ENCODE measurements at places on chromosomes 13 and 19.
A peak's percentile ranks its signal among the peaks of the same experiment; 100 is the strongest.

DNA sequence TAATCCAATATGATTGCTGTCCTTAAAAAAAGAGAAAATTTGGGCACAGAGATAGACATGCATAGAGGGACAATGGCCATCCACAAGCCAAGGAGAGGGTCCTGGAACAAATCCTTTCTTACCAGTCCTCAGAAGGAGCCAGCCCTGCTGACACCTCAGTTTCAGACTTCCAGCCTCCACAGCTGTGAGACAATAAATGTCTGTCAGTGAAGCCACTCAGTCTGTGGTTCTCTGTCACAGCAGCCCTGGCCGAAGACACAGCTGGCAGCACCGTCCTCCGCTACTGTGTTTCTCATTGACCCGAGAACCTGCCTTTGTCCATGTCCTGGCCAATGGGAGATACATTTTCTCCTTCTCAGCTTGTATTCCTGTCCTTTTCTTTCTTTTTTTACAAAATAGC lies 207.9 kb downstream of the TM9SF2 start:
- no peak for DNase-seq

DNA sequence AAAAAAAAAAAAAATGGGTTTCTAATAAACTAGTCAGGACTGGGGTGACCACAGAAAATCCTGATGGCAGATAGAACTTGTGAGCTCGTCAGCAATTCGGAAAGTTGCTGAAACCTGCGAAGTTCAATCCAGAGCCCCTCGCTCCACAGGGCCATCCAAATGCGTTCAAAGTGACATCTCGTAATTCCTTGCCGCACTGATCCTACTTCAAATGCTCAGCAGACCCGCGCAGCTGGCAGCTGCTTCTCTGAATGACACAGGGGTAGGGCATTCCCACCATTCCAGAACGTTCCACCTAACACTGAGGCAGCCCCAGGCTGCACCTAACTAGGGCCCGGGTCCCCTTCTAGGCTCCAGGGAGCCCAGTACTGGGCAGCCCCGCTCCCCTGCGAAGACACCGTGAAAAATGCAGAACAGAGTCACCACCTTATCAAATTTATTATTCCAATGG lies 4.8 kb upstream of the DAPK3 start:
- DNase-seq, result no peak

GRCh38 chr13:109275852-109276251 lies 510.5 kb downstream of the IRS2 start:
- DNase-seq, result no peak

DNA sequence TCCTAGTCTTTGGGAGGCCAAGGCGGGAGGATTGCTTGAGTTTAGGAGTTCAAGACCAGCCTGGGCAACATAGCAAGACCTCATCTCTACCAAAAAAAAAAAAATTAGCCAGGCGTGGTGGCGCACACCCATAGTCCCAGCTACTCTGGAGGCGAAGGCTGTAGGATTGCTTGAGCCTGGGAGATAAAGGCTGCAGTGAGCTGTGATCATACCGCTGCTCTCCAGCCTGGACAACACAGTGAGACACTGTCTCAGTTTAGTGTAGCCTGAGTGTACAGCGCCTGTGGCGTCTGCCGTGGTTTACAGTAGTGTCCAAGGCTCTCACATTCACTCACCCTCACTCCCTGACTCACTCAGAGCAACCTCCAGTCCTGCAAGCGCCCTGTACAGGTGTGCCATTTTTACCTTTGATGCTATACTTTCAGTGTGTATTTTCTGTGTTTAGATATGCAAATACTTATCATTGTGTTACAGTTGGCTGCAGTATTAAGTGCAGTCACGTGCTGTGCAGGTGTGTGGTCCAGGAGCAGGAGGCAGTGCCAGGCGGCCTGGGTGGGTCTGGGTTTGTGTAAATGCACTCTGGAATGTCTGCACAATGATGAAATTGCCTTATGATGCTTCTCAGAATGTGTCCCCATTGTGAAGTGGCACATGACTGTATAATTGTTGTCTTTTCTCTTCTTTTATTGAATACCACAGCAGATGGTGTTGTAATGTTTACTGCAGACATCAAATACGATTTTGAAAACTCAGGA lies 36.1 kb upstream of the DCUN1D2 start:
- no peak for DNase-seq

DNA sequence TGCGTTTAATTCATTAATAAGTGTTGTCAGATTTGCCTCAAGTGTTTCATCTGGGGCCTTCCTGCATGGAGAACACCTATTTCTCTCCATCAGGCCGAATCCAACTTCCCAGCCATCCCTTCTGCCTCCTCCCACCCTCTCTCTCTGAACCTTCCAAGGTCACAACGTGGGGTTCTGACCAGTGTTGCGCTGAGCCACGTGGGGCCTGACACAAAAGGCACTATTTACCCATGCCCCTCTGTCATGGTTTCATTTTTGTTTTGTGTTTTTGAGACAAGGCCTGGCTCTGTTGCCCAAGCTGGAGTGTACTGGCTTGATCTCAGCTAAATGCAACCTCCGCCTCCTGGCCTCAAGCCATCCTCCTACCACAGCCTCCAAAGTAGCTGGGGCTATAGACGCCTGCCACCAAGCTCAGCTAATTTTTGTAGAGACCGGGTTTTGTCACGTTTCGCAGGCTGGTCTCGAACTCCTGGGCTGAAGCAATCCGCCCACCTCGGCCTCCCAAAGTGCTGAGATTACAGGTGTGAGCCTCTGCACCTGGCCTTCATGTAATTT lies 8.6 kb upstream of the IRGC start:
- DNase-seq, result no peak

GRCh38 chr13:113058988-113059850 lies 46.4 kb upstream of the F7 start:
- DNase-seq, result no peak

GRCh38 chr13:50611117-50611781 lies 232.2 kb downstream of the DLEU7 start:
- DNase-seq, result no peak

DNA sequence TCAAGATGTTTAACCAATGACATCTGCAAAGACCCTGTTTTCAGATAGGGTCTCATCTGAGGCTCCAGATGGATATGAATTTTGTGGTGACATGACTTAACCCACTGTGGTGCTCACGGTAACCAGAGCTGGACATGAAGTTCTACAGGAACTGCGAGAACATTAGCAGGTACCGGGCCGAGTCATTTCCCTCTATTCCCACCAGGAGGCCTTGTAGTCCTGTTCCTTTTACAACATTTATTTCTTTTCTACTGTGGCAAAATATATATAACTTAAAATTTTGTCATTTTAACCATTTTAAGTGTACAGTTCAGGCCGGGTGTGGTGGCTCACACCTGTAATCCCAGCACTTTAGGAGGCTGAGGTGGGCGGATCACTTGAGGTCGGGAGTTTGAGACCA lies 7.6 kb upstream of the TSPAN16 start:
- DNase-seq, result no peak

DNA sequence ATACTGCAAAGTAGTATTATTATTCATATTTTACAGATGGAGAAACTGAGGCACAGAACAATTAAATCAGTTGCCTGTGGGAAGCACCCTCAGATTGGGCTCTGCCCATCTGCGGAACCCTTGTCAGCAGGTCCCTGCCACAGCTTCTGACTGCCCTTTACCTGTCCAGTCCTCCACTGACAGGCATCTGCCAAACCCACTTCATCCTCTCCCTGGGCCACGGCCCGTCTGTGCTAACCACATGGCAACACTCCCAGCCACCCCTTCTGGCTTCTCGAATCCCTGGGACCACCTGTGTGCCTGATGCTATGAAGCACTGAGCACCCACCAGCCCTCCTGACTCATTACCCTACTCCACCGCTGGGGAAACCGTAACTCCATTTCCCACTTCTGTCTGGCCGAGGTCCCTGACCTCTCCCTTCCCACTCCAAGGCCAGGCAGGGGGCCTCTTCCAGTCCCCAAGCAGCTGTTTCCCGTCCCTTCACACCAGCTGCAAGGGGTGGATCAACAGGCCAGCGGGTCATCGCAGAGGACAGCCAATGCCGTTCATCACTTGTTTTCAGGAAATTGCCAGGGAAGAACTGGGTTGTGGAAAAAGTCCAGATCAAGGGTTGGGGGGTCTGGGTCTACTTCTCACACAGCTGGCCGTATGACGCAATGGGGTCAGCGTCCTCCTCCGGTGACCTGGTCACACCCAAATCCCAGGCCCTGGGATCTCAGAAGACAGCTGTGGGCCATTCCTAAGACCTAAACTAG lies 2.5 kb downstream of the KANK3 start:
- no peak for DNase-seq

GRCh38 chr13:31930901-31931522 lies 100.6 kb upstream of the FRY start:
- no peak for DNase-seq

DNA sequence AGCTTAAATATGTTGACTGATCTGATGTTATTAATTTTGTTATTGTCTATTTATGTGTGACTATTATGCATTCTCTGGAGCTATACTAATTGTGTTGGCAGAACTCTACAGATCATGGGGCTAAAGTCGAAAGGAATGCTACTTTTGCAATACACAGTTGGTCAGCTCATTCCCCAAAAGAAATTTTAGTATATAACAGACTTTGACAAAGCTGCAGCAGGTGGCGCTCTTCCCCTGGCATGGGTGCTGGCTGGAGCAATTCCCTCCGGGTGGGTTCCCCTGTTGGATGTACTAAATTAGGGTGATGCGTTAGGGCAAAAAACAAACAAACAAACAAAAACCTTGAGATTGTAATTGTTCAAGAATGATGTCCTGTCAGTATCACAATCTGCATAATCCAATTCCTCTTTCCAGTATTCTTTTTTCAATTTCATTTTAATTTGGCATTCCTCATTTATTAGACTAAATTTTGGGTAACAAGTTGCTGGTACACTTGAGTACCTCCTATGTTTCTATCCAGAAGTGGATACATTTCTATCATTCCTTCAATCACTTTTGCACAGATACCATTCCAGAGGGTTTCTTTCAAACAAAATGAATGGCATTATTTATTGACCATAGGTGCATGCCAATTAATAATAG lies 322.8 kb upstream of the EDNRB start:
- DNase-seq, result no peak

DNA sequence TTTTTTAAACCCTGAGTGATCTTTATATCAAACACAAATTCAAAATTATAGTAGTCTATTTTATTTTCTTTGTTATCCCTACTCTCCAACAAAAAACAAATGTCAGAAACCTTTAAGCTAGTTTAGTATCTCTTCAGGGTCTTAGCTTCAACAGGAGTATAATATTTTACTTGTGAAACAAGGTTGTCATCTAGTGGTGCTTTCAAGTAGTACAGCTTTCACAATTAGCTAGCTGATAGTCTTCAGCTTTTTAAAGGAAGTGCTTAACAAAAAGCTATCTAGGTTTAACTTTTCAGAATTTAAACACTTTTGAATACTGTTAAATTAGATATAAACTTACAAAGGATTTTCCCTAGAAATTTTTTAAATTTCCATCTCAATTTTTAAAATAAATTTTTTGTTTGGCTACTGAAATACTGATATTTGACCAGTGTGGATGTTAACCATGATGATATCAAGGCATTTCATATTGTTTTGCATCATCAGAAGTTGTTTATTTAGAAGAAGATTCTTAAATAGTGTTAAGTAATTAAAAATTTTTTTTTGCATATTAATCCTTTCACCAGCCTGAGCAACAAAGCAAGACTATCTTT lies 34.2 kb downstream of the TDRD3 start:
- DNase-seq, result no peak

DNA sequence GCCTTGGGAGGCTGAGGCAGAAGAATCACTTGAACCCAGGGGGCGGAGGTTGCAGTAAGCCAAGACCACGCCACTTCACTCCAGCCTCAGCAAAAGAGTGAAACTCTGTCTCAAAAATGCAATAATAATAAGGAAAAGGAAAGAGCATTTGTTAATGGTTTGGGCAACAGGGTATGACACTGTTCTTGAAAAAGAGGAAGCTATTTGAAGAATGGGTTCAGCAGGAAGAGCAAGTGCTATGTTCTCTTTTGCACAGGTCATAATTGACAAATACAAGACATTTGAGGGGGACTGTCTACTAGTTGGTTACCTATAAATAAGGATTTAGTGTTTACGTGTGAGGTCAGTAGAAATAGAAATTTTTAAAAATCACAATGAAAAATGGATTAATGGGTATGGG lies 218.3 kb downstream of the DCT start:
- DNase-seq, result no peak

- no peak for DNase-seq
Measured at GRCh38 chr19:10430505-10431253, 10.3 kb downstream of the PDE4A start.

DNA sequence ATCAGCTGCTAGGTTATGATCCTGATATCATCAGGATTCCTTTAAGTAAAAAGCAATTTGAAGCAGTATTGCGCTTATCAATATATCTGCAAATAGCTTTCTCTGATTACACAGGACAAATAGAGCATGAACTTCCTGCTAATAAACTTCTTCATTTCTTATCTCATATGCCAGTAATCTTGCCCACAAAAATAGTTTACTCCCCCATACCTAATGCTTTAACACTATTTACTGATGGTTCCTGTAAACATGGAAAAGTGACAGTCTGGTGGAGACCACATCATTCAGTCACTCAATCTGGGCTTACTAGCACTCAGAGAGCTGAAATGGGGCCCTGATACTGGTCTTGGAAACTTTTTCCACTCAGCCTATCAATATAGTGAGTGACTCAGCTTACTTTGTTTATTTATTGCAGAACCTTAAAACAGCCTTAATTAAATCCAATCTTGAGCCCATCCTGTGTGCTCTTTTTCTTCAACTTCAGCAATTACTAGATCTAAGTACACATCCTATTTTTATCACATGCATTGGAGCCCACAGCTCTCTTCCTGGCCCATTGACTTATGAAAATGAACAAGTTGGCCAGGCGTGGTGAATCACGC lies 1464.3 kb downstream of the UQCRFS1 start:
- no peak for DNase-seq

- no peak for DNase-seq
Measured at GRCh38 chr13:74270018-74270417, 135.8 kb upstream of the KLF12 start.

GRCh38 chr19:12064590-12065538 lies at the start of gene ZNF844:
Gene ZNF844 (plus strand): TSS chr19:12064731. CDS start chr19:12064874, 143 bp downstream.
- DNase-seq, result peak; percentile 54

DNA sequence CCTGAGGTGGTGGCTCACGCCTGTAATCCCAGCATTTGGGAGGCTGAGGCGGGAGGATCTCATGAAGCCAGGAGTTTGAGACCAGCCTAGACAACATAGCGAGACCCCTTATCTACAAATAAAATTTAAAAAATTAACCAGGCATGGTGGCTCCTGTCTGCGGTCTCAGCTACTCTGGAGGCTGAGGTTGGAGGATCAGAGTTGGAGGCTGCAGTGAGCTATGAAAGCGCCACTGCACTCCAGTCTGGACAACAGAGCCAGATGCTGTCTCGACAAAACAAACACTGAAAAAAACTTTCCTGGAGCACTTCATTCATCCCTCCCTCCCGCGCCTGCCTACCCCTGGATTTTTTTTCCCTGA lies 665 bp upstream of the ATG4D start:
- DNase-seq, result no peak

DNA sequence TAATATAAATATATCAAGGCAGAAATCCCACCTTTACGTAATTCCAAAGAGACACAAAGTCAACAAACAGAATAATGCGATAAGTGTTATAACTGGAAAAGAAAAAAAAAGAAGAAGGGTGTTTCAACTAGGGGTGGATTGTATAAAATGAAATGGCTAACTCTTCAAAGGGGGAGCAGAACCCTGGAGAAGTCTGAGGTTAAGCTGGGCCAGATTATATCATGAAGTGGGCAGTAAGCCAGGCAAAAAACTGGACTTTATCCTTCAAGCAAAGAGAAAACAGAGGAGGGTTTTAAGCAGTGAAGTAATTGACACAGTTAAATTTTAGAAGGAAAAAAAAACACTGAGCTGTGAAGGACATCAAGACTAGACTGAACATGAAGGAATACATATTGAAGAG lies 41.9 kb downstream of the TBC1D4 start:
- DNase-seq, result no peak

Measured in activated CD8-positive, alpha-beta memory T cell treated with anti-CD3 and anti-CD28 coated beads for 1 hour (primary cell).